ENCODE measurements at places on chromosomes 1 and 21.

GRCh38 chr1:201350884-201351283 lies 26.6 kb downstream of the TNNT2 start:
- no peak for DNase-seq

GRCh38 chr21:37006486-37007291 lies at the start of gene RIPPLY3:
TSS of gene RIPPLY3 (plus strand) at chr21:37006702. CDS start at chr21:37006773, 71 bp downstream.
- DNase-seq, result no peak

DNA sequence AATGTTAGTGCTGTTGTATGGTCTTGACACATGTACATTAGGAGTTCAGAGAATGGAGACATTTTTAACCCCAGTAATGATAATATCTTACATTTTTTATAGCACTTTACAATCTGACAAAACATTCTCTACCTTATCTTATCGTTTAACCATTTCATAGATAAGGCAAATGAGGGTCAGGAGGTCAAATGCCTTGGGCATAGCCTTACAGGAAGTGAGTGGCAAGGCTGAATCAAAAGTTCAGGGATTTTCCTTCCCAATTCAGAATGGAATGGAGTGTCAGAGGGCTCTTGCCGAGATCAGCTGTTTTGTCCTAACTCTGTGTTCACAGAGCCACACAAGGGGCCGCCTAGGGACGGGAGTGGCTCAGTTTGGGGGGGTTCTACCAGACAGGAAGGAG lies 57.6 kb upstream of the AK4 start:
- DNase-seq, result no peak

GRCh38 chr1:172085317-172085716 lies 244.0 kb downstream of the DNM3 start:
- no peak for DNase-seq

DNA sequence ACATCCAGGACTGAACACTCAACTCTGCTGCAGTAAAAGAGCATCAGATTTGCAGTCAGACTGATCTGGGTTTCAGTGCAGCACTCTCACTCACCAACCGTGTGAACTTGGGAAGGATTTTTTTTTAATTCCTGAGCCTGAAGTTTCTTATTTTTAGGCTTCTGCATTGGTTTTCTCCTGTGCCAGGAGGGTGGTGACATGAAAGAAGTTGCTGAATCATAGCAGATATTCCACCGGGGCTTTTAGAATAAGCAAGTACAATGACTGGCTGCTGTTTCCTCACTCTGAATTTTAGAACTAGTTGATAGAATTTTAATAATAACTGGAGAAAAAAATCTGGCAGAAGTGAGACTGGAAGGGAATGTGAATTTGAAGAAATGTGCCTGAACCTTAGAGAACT lies 11.6 kb downstream of the ADAM30 start:
- DNase-seq, result no peak

DNA sequence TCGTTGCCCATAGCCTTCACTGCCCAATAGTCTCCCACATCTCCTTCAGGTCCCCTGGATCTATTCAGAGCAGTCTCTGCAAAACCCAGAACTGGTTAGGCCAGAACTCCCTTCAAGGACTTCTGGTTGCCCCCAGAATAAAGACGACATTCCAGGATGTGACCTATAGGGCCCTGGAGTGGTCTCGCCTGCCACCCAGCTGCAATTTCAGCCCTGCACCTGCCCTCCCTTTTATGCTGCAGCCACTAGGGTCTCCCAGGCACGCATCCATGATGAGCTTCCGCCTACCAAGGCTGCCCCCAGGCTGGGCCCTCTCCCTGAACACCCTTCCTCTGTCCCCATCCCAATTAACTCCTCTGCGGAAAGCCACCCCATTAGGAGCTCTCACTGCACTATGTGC lies 7.2 kb upstream of the TSPEAR start:
- no peak for DNase-seq

DNA sequence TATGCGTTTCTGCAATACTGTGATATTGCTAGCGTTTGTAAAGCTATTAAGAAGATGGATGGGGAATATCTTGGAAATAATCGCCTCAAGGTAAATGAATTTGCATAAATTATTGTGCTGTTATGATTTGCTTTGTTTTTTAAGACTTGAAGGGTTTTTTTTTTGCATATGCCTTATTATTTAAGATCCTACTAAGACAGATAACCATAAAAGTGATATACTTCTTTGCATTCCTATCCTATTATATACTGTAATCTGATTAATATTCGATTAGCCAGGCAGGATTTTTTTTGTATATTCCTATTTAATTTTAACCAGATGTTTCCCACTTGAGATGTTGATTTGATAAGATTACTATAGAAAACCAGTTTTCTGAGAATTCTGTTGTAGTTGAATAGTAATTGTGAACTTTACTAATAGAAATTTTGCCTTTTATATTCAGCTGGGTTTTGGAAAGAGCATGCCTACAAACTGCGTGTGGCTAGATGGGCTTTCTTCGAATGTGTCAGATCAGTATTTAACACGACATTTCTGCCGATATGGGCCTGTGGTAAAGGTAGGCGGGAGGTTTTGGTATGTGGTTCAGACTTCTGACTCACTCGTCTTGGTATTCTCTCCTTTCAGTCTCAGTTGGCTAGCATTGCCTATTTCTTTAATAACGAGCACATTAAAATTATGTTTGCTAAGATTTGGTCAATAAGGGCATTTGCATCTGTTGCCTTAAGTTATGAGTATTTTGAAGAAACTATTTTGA lies 56.8 kb downstream of the ZBTB17 start:
- peak; percentile 56 for DNase-seq

DNA sequence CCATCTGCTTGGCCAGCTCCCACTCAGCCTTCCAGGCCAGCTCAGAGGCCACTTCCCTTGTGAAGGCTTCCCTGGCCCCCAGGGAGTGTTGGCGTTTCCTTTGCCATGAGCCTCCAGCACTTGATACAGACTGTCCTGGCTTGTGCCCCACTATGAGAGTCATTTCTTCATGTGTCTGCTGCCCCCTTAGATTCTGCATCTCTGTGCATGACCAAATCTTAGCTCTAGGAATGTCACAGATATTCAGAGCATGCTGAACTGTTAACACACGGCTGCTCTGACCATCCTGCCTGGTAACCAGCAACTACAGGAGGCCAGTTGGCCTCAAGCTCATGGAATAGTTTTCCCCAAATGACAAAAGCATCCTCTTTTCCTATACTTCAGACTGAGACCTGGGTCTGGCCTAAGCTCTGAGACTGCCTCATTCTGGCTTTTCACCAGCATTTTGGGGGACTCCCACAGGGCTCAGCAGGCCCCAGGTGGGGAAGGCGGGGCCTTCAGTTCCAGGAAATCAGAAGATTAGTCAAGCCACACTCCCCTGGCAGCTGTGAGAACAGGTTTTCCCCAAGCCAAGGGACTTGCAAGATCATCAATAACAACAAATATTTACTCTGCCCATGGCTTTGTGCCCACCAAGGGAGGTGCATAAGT lies 182.6 kb upstream of the EDN2 start:
- peak; percentile 52 for DNase-seq

- no peak for DNase-seq
Observed at GRCh38 chr1:167532375-167532774, 14.0 kb upstream of the CD247 start.

GRCh38 chr1:63407002-63407401 lies 39.6 kb downstream of the ALG6 start:
- DNase-seq, result no peak

DNA sequence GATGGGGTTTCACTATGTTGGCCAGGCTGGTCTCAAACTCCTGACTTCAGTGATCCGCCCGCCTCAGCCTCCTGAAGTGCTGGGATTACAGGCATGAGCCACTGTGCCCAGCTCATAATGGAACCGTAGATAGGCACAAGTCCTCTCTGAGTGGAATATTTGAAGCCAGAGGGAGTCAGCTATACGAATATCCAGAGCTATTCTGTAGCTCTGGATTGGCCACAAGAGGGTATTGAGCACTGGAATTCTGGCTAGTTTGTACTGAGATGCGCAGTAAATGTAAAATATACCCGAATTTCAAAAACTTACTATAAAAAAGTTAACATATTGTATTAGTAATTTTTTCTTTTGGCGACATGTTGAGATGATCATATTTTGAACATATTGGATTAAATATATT lies 851 bp upstream of the VPS13D start:
- DNase-seq, result no peak

GRCh38 chr1:206833801-206834200 lies 31.6 kb upstream of the IL20 start:
- DNase-seq, result no peak

- DNase-seq, result no peak
Observed at GRCh38 chr1:206455666-206456344, 14.5 kb upstream of the IKBKE start.

DNA sequence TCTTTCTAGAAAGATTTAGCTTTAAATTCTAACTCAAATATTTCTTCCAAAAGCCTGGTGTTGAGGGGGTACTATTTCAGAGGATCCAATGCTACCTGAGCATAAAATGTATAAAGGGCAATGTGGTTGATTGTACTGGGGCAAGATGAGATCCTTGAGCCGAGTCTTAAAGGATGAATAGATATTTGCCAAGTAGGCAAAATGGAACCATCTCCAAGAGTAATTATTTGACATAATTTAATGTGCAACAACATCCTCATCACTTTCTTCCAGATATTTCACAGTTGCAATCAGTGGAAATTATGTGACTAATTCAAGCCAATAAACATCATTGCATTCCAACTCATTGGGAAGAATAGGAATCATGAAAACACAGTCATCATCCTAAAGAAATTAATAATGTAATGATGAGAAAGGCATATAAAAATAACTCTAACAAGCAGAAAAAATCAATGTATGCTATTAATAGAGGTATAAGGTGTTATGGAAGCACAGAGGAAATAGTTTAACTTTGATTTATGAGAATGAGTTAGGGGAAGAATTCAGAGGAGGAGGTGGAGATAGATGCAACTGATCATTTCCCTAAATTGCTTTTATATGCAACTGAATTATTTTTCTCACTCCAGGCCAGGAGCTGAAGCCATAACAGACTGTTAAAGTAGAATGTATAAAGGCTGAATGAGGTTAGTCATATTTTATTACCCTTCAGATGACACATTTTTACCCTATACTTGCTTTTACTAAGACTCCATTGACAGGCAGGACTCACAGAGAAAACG lies 30.0 kb upstream of the RGS4 start:
- no peak for DNase-seq

GRCh38 chr1:67722292-67722944 lies 37.4 kb downstream of the GADD45A start:
- DNase-seq, result no peak

DNA sequence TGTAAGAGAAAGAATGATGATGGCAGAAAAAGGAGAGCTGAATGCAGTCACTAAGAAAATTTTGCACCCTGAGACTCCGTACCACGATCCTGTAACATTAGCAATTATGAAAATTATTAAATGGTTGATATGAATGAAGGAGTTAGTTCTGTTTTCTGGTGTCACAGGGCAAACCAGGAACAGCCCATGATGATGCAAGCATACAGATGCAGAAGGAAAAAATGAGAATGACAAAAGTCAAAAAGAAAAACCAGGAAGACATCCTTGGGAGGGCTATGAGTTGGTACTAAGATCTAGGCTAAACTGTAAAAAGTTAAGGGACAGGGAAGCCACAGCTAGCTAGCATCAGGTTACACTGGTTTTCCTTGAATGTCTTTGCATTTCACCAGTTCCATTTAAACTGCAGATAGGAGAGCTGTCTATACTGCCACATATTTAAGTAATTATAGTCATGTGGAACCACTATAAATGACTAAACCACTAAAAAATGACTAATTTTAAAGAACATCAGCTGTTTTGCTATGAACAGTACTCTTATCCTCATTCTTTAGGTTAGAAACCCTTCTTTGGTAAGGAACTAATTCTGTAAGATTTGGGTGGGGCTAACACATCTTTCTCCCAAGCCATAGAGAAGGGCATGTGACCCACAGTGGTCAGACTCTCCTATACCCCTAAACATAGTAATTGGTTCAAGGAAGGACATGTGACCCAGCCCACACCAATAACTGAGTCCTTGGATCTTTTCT lies 11.4 kb downstream of the DOCK7 start:
- no peak for DNase-seq

- no peak for DNase-seq
Observed at GRCh38 chr1:198530953-198531352, 9.5 kb downstream of the ATP6V1G3 start.

DNA sequence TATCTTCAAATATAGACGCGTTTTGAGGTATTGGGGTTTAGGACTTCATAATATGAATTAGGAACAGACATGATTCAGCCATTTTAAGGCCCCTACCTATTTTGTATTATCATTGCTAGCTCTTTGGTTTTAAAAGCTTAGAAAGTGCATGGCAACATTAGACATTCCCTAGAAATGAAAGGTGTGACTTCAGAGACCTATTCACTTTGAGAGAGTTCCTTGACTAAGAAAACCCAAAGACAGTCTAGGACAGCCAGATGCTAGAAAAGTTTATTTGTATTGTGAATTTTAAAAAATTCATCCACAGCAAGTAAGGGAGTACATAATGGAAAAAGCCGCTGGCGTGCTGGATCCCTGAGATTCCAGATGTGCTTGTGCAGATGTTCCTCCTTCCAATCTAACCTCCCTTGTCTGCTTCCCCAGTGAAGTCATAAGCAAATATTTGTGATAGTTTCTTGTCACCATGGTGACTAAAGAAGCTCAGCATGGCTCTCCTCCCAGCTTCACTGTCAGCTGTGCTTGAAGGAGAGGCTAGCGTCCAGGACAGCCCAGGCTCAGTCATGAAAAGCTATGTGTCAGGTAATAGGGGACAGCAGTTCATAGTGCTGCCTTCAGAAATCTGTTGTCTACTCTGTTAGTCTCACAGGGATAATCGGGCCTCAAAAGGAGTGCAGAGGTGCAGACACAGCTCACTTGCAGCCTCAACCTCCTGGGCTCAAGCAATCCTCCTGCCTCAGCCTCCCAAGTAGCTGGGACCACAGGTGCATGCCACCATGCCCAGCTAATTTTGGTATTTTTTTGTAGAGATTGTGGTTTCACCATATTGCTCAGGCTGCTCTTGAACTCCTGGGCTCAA lies 34.8 kb downstream of the KPNA6 start:
- DNase-seq, result no peak

- no peak for DNase-seq
Observed at GRCh38 chr1:26799479-26800142, 11.9 kb downstream of the PIGV start.

- DNase-seq, result no peak
Observed at GRCh38 chr1:169650551-169650950, 20.6 kb upstream of the SELP start.

- no peak for DNase-seq
Observed at GRCh38 chr1:183632114-183632513, 3.5 kb downstream of the ARPC5 start.

- DNase-seq, result no peak
Observed at GRCh38 chr1:236608930-236609726, 4.8 kb upstream of the HEATR1 start.

GRCh38 chr1:87151500-87152421 lies 176.9 kb upstream of the LMO4 start:
- DNase-seq, result peak; percentile 38
